ENCODE measurements at places on chromosomes 2 and 18.

- no peak for DNase-seq
These were observed 319.4 kb upstream of the SLC39A10 start for GRCh38 chr2:195337597-195337996.

DNA sequence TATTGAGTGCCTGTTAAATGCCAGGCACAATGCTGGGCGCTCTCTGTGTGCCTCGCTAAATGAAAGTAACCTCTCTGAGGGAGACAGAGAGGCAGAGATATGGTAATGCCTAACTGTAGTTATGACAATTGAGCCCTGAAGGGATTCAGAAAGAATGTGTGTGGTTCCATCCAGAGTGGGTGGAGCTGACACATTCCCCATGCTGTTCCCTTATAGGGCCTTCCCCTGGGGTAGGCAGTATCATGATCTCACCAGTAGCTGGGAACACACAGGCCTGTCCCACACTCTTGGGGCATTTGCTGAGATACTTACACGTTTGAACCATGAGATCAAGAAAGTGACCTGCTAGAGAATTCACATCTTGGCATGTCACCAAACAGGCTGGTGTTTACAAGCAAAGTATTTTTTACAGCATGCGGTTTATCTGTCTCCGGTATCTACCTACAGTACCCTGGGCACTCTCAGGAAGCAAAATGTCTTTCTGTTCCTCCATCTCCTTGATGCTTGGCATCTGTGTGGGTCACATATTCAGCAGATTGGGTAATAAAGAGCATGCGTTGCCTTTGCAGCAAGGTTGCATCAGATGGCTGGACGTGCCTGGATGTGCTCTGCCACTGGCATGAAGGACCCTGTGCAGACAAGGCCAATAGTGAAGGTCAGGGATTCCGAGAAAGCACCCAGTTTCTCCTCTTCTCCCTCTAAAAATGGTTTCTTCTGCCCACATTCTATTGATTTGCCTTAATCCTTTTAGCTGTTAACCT, 9.4 kb downstream of the CTIF start:
- DNase-seq = no peak

DNA sequence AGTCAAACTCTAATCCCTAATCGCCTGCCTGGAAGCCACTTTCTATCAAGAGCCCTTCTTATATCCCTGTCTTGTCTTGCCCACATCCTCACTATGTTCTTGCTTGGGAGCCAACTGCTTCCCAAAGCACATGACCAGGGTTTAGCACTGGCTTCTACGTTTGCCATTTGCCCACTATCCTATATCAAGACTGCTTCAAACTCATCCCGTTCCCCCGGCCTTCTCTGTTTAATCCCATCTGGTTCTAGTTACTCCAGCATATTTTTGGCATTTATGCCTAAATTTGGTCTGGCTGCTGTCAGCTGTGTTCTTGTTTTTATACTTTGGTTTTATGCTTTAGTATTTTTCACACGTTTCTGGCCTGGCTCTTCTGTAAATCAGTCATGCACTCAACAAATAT, 40.2 kb downstream of the POLR1A start:
- no peak for DNase-seq

GRCh38 chr2:19916385-19916950, 14.7 kb upstream of the TTC32 start:
- no peak for DNase-seq

DNA sequence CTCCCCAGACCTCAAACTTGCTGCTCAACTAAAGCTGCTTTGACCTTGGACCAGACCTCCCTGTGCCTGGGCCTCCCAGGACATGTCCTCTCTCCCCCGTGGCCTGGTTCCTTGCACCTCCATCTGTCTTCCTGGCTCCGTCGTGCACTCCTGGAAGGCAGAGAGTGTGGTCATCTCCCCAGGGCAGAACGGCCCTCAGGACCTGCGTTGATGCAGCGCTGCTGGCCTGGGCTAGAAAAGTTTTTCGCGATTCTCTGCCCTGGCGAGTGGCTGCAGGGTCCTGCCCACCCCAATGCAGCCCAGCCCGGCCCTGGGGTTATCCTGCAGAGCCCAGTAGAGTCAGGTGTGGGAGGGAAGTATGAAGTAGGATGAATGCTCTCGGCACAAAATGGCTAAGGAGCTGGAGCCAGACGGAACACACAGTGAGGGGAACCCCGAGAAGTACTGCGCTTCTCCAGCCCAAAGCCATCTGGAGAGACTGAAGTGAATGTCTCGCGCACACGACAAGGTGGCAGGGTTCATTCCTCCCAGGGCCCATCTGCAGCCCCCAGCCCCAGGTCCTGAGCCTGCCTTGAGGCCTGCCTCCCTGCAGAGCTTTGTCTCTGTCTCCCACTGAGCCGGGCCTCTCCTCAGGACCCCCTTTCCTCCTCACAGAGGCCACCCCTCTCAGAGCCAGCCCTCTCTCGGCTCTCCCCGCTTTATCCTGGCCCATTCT, 41.7 kb downstream of the ATOH8 start:
- DNase-seq = no peak

GRCh38 chr2:159051133-159051532, 82.7 kb downstream of the TANC1 start:
- no peak for DNase-seq

- no peak for DNase-seq
These were observed 126.7 kb downstream of the THADA start for GRCh38 chr2:43469094-43469493.

DNA sequence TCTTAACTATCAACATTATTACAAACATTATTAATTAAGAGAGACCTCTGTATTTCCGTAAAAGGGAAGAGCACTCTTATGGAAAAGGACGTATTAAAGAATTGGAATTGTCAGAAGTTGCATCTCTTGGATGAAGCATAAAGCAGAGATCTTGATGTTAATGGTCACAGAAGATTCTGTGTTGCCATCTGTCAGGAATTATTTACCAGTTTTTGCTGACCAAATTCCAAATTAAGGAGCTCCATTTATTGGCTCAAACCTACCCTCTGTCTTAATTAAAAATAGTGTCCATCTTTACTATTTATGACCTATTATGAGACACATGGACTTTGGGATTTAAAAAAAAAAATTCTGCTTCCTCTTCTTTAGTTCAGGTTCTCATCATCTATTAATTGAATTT, 232.1 kb downstream of the ARHGAP15 start:
- no peak for DNase-seq

- DNase-seq = no peak
These were observed 15.1 kb upstream of the TPO start for GRCh38 chr2:1398191-1398590.

- no peak for DNase-seq
These were observed 2.0 kb downstream of the MAPRE2 start for GRCh38 chr18:35043207-35043606.

- no peak for DNase-seq
These were observed 109.8 kb downstream of the PARD3B start for GRCh38 chr2:204655101-204655500.

DNA sequence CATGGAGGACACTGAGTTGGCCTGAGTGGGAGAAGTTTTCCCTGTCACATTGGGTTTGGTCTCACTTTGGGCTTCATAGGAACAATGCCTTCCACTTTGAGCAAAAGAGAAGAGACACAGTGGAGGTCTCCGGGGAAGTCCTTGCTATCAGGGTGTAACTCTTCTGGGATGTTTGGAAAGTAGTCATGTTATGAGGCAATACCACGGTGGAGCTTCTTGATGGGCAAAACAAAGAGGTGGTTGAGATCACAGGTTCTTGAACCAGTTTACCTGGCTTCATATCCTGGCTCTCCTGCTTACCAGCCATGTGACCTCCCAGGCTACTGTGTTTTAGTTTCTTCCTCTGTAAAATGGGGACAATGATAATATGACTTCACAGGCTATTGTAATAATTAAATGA, 478.6 kb downstream of the SLC4A3 start:
- DNase-seq = no peak

DNA sequence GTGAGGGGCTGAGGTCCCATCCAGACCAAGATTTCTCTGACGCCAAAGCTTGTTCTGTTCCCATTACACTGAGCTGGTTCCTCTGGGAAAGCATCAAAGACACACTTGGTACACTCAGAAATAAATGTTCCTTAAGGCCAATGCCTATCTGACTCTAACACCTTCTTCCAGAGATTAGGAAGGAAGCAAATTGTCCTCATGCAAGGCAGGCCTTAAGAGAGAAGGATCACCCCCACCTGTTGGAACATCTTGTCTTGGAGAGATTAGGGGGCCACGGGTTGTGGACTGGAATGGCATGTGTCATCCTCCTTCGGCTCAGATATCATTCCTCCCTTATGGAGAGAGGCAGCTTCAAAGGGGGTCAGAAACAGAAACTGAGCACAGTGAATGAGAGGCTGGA, 100.2 kb downstream of the ANKRD44 start:
- no peak for DNase-seq

DNA sequence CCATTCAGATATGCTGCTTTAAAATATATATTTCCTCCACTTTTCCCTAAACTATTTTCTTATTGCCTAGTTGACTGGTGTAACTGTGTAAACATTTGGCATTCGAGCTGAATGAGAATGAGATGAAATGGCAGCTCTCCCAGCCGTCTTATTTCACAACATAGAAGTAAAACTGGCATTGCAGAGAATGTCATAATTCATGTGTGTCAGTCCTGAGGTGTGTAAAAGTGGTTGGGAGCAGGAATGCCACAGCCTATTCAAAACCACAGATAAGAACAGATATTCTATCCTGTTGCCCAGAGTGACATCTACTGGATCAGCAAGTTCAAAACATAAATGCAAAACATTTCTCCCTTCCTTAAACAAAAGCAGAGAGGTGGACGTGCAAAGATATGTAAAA, 565.5 kb upstream of the CHAC2 start:
- no peak for DNase-seq

GRCh38 chr2:231521443-231521842, 8.8 kb downstream of the NMUR1 start:
- no peak for DNase-seq

- no peak for DNase-seq
These were observed 46.6 kb downstream of the PIGN start for GRCh38 chr18:62140259-62140658.

DNA sequence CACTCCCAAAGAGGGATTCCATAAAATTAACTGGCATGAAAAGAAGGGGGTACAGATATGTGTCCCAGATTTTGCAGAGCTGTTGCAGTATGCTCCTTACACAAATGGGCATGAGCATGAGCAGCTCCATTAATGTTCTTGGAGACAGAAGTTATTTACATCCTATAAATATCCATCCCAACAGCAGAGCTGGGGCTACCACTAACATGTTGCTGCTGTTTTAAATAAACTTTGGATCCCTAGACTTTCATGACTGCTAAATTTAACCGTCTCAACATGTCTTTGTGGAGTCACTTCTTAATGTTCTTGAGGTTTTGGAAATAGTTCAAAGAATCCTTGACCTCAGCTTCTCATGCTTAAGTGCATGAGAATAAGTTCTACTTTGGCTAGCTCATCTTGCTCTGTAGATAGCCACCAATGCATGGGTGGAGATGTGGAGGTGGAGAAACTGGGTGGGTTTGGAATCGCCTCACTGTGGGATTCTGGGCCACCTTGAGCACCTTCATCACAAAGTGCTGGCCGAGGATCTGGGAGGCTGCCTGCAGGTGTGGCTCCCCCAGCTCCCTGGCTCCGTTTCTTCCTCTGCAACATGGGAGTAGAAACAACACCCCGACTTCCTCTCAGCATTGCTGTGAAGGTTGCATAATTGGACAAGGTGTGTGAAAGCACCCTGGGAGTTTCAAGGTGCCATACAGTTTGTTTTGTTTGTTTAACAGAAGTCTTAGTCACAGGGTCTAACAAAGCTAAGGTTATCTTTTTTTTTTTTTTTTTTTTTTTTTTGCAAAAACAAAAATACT, 307.2 kb downstream of the MYCN start:
- DNase-seq = no peak

GRCh38 chr2:207184348-207184747, 18.6 kb upstream of the KLF7 start:
- DNase-seq = no peak

GRCh38 chr18:63140038-63140450, 179.5 kb downstream of the BCL2 start:
- no peak for DNase-seq

- DNase-seq = no peak
These were observed 265.0 kb upstream of the TRIB2 start for GRCh38 chr2:12451726-12452125.

GRCh38 chr18:2869207-2869606, 22.4 kb downstream of the EMILIN2 start:
- DNase-seq = no peak

DNA sequence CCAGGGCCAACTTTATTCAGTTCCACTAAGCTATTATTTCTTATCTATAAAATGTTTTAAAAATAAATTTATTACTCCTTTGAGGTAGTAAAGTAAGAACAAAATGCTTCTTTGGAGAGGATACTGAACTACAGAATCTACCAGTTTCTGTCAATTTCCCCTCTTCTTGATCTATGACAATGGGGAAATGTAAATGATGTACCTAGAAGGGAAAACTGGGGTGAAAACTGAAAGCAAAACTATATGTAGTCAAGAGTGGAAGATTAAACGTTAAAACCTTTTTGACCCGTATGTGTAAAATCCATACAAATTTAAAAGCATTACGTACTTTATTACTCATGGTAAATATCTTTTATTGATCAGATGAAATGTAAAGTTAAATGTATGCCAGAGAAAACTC, 1287.8 kb upstream of the TMEFF2 start:
- no peak for DNase-seq

GRCh38 chr2:119485336-119486110, 38.8 kb downstream of the SCTR start:
- DNase-seq = no peak

DNA sequence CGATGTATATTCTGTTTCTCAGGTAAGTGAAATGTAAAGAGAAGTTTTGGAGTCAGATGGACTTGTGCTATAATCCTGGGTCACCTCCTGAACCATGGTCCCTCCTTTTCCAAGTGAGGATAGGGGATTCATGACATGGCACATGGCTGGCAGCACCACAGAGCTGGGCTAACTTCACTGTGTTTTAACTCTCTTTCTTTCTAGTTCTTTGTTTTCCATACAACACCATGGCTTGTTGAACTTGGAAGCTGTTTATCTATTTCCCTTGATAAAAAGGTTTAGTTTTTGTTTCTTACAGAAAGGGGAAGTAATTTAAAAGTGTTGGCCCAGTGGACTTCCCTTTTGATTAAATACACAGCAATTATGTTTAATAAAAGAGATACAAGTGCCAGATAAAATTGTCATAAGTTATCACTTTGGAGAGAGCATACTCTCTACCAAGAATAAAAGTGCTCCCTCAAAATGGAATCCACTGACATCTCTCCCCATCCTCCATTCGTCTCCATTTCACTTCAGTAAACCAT, 90.4 kb downstream of the PLCL1 start:
- no peak for DNase-seq

DNA sequence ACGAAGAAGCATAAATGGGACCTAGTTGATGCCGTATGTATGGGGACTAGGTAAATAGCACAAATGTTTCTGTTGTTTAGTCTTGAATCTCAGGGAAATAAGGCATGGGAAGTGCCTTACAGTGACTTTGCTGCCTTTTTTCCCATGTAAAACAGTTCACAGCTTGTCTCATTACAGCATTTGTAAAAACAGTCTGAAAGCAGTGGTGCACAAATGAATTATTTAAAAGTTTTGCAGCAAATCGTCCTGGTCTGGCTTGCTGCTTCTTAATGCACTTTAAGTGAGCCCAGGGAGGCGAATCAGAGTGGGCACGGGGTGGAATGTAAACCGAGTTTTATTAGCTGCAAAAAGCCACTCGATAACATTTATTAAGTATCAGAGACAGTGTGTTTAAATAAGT, 302.0 kb upstream of the ETAA1 start:
- no peak for DNase-seq

- DNase-seq = no peak
These were observed 187.0 kb downstream of the HAUS1 start for GRCh38 chr18:46291149-46291548.

- DNase-seq = no peak
These were observed 36.5 kb downstream of the AP1S3 start for GRCh38 chr2:223800908-223801307.

GRCh38 chr2:172056293-172056692, 29.0 kb upstream of the DLX1 start:
- DNase-seq = no peak
